SK-N-DZ (cell line): ENCODE measurements at places on chromosomes 11 and 22.

DNA sequence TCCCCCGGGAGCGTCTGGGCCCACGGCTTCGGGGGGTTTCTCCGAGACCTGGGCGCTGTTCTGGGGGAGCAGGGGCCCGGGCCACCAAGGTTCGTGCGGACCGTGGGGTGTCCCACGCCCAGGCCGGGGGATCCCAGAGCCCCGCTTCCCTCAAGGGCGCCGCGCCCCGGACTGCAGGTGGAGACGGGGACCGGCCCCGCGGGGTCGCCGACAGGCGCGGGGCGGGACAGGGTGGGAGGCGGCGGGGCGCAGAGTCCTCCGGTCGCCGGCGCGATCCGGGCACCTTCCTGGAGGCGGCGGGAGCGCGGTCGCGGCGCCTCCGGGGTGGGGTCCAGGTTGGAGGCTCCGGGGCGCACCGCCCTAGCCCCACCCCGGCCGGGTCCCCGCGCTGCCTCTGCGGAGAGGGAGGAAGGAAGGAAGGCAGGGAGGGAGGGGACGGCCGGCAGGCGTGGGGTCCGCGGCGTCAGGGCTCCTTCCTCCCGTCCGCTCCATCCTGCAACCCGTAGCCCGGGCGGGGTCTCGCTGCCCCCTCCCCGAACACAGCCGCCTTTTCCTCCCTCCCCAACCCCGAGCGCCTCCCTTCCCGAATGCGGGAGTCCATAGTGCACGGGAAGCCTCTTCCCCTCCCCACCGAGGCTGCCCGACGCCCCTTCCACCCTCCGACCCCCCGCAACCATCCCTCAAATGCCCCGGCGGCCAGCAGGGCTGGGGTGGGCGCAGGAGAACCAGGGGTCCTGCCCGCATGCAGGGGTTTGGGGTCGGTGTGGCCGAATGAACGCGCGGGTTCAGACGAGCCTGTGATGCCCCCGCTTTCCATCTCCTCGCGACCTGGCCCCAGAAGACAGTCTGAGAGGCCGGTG lies 4.3 kb upstream of the ZBED4 start:
- DNase-seq = no peak

DNA sequence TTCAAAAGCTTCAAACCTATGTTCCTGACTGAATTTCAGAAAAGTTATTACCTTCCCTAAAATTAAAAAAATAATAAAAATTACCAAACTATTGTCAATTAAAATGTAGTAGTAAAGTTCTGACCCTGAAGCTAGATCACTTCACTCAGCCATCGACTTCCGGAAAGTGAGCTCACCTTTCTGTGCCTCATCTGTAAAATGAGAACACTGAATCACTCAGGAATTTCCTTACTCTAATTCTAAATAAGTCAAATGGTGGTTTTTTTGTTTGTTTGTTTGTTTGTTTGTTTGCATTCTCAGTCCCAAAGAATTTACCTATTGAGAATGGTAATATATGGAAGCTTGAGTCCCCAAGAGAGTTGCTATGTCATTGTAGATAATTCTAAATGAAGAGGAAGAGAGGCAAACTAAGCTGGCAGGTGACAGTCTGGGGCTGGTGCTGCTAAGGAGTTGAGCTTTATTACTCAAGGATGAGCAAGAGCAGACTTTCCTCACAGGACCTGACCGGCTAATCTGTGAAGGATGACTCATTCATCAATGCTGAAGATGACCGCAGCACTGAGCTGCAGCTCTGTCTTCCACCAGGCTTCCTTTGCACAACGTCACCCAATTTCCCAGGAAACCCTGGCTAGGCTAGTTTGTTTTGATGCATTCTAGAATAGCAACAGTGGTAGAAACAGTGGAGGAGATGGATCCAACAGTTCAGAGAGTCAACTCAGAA lies 248.8 kb downstream of the RAB38 start:
- DNase-seq = peak; percentile 12

- DNase-seq = no peak
Measured at GRCh38 chr11:69240332-69241074, 53.5 kb upstream of the MYEOV start.

GRCh38 chr11:36054628-36055027 lies 110.8 kb downstream of the LDLRAD3 start:
- no peak for DNase-seq

- no peak for DNase-seq
Measured at GRCh38 chr11:31802990-31803812, 7.9 kb downstream of the PAX6 start.

DNA sequence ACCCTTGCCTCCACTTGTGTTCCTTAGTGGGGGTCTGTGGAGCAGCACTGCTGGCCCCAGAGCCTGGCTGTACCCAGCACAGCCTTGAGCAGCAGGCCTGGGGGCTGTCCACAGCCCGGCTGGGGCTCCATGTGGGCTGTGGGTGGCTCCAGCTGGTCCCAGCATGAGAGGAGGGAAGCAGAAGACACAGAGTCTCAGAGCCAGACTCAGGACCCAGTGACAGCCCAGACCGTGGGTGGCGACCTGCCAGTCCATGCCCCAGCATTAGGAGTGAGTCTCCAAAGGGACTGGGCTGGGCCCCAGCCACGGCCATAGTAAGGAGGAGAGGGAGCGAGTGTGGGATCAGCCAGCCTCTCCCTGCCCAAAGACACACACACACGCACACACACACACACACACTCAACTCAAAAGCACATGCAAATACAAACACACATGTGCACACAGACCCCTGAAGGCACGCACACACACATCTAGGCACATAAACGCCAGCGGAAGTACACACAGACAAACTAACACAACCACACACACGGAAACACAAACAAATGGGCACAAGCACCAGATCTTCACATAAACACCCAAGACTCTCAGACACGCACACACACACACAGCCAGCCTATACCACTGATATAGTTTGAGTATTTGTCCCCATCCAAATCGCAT lies 16.7 kb upstream of the LRRC10B start:
- DNase-seq = no peak

DNA sequence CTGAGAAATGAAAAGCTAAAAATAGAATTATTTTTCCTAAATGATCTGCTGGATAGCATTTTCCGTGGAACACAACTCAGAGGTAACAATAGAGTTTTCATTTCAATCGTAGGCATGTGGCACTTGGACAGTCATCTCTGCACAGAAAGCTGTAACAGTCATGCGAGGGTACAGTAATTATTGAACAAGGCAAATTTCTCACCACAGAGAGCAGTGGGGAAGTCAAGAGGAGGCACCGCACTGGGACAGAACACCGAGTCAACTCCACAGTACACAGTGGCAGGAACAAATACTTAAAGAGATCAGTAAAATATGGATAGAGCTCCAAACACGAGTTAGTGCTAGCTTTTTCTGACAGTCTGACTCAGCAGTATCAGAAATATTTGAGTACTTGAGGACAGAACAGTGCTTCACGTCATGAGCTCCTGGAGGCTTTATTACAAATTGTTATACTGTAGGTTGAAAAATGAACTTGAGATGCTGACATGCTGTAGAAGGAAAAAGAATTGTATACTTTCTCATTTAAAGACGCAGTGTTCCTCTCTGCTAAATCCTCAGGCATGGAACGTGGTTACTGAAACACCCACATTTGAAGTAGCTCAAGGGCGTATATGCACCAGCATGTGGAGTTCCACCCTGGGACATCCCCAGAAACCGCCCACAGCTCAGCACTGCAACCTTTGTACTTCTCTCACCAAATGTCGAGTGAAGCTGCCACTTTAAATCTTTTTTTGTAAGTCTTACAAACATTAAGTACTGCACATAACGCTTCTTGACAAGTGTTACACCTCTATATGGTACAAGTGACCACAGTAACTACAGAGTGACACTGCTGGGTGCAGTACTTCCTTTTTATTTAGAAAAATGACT lies 27.4 kb upstream of the YPEL1 start:
- no peak for DNase-seq

GRCh38 chr11:66625752-66626149 lies 9.3 kb downstream of the RBM14 start:
- no peak for DNase-seq

DNA sequence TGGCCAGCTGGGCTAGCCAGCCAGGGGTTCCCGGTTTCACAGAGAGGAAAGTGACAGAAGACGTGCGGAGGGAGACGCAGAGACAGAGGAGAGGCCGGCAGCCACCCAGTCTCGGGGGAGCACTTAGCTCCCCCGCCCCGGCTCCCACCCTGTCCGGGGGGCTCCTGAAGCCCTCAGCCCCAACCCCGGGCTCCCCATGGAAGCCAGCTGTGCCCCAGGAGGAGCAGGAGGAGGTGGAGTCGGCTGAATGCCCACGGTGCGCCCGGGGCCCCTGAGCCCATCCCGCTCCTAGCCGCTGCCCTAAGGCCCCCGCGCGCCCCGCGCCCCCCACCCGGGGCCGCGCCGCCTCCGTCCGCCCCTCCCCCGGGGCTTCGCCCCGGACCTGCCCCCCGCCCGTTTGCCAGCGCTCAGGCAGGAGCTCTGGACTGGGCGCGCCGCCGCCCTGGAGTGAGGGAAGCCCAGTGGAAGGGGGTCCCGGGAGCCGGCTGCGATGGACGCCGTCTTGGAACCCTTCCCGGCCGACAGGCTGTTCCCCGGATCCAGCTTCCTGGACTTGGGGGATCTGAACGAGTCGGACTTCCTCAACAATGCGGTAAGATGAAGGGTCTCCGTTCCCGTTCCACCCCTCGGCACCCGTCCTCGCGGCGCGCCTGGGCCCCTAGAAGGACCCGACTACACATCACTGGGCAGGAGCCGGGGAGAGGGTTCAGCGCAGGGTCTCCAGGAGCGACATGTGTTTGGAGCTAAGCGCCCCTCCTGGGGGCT lies at the start of gene CREB3L1:
TSS of gene CREB3L1 (plus strand) at position 41 of the 765 bp plus-strand sequence. CDS start at position 491, 450 bp downstream.
- no peak for DNase-seq

GRCh38 chr22:42116848-42117424 lies 13.7 kb downstream of the CYP2D6 start:
- DNase-seq = no peak

- no peak for DNase-seq
Measured at GRCh38 chr11:75810637-75811390, 4.2 kb upstream of the UVRAG start.

DNA sequence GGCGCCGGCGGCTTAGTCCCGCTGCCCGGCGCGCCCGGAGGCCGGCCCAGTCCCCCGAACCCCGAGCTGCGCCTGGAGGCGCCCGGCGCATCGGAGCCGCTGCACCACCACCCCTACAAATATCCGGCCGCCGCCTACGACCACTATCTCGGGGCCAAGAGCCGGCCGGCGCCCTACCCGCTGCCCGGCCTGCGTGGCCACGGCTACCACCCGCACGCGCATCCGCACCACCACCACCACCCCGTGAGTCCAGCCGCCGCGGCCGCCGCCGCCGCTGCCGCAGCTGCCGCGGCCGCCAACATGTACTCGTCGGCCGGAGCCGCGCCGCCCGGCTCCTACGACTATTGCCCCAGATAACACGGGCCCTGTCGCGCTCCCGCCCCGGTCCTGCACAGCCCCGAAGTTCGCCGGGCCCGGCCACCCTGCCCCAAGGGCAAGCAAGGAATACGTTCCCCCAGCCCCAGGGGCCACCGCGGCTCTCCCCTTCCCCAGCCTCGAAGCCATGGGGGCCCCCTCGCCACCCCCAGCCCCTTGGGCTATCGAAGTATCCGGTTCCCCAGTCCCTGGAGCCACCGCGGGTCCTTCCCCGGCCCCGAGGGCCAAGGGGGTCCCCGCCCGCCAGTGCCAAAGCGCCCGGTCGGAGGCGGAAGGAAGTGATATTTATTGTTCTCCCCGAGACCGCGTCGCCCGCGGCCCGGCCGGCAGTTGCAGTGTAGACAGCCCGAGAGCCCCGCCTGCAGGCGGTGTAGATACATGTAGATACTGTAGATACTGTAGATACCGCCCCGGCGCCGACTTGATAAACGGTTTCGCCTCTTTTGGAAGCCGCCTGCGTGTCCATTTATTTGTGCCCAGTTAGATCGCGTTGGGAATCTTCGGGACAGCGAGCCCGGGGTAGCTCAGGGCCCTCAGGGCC lies 6.2 kb downstream of the TBX1 start:
- no peak for DNase-seq

DNA sequence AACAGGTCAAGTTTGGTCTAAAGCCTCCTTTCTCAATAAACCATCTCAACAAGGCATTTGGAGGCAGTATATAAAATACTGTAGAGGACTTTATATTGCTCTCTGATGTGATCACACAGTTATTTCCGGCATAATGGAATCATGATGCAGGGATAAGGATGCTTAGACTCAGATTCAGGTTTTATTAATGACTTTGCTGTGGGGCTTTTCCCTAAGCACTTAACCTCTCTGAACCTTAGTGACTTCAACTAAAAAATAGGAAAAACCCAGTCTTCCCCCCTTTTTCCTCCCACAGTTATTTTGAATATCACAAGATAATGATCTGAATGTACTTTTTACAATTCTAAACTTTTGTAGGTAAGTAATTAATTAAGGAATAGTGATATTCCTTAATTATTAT lies 94.8 kb upstream of the TENM4 start:
- DNase-seq = no peak

DNA sequence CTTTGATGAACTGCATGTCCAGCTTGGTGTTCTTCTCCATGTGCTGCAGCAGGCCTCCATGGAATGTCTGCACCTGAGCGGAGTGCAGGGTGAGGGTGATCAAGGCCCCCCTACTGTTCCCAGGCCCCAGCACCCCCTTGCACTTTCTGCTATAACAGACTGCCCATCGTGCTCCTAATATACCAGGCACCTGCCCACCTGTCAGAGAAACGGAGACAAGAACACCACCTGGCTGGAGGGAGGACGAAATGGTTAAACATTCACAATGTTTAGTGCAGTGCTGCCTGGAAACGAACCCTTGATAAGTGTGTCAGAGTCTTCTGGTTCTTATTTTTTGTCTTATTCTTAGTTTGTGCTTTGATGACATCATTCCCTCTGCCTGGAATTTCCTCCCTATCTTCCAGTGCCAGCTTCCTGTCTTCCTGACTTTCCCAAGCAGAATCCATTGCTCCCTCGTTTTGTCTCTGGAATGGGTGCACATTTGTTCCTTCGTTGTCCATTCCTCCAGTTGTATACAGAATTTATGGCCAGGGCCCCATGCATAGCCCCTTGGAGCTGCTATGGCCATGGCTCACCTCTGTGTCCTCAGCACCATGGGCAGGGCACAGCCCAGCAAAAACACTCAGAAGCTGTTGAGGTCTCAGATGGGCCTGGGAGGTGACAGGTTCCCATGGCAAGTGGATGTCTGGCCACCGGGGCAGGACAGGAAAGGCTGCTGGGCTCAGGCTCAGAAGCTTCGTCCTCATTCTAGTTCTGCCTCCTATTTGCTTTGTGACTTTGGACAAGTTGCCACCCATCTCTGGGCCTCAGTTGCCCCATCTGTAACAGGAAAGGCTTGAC lies 11.9 kb downstream of the BAIAP2L2 start:
- no peak for DNase-seq

DNA sequence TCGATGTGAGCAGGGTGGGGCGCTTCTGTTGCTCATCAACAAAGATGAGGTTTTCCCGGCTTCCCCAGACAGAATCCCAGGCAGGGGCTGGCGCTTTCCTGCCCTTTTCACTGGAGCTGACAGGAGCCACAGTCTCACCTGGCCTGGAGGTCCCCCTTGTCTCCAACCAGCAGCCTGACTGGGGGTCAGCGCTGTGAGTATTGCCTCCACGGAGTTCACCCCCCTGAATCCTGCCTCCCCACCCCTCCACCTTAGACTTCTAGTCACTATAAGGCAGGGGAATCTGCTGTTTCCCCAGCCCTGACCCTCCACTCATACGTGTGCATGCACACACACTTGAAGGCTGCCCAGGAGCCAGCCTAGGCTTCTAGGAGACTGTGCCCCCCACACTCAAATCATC lies 58.8 kb upstream of the LYVE1 start:
- DNase-seq = no peak

GRCh38 chr11:71119656-71120269 lies 132.6 kb downstream of the SHANK2 start:
- DNase-seq = no peak

- no peak for DNase-seq
Measured at GRCh38 chr11:2789331-2789730, 89.5 kb upstream of the KCNQ1OT1 start.

GRCh38 chr22:41598891-41599635 lies 9.4 kb upstream of the PMM1 start:
- no peak for DNase-seq

GRCh38 chr22:40665312-40665711 lies 14.0 kb upstream of the MCHR1 start:
- no peak for DNase-seq
